ENCODE measurements at places on chromosomes 5 and 9.
A peak's percentile ranks its signal among the peaks of the same experiment; 100 is the strongest.

GRCh38 chr5:135719428-135720063 is 114.9 kb upstream of the SLC25A48 start:
- no peak for DNase-seq

DNA sequence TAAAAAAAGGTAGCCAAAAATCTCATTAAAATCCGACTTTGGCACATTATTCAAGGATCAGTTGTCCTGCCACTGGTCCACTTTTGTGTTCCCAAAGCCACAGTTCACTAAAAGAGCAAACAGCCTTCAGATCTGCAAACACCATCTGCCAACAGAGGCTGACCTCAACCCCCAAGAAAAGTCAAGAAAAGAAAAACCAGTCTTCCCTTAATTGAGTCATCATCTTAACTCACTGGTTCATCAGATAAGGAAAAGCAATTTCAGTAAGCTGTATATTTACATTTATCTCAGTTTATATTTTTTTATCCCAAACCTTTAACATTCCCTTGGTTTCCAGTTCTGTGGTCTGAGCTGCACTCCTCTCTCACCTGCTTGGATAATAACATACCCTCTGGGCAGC is 21.2 kb downstream of the RASEF start:
- no peak for DNase-seq

DNA sequence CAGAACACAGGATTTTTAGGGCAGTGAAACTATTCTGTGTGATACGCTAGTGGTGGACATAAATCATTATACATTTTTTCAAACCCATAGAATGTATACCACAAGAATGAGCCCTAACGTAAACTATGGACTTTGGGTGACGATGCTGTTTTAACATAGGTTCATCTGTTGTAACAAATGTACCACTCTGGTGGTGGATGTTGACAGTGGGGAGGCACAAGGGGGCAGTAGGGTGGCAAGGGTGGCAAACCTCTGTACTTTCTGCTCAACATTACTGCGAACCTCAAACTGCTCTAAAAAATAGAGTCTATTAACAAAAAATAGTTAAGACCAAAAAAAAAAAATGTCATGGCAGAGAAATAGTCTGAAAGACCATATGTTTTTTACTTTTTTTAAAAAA is 9.1 kb upstream of the MVB12B start:
- no peak for DNase-seq

DNA sequence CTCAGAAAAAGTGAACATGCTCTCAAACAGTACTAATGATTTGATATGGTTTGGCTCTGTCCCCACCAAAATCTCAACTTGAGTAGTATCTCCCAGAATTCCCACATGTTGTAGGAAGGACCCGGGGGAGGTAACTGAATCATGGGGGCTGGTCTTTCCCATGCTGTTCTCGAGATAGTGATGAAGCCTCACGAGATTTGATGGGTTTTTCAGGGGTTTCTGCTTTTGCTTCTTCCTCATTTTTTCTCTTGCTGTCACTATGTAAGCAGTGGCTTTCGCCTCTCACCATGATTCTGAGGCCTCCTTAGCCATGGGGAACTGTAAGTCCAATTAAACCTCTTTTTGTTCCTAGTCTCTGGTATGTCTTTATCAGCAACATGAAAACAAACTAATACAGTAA is 401.3 kb downstream of the BNC2 start:
- DNase-seq, result no peak

DNA sequence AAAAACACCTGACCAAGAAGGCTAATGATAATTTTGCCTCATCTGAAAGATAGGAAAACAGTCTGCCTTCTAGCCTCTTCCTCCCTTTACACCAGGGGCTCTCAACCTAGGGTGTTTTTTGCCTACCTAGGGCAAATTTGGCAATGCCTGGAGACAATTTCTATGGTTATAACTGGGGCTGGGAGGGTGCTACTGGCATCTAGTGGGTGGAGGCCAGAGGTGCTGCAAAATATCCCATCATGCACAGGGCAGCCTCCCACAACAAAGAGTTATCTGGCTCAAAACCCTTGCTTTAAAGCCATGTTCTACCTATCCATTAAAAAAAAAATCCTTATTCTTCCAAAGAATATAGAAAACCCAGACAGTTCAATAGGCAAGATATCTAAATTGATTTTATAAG is 45.0 kb upstream of the NR3C1 start:
- no peak for DNase-seq

GRCh38 chr5:55888205-55888604 is 37.0 kb downstream of the IL31RA start:
- no peak for DNase-seq

- DNase-seq, result no peak
Measured at GRCh38 chr5:126335886-126336285, 87.3 kb upstream of the GRAMD2B start.

GRCh38 chr9:91972076-91972626 is 22.1 kb upstream of the ROR2 start:
- no peak for DNase-seq

DNA sequence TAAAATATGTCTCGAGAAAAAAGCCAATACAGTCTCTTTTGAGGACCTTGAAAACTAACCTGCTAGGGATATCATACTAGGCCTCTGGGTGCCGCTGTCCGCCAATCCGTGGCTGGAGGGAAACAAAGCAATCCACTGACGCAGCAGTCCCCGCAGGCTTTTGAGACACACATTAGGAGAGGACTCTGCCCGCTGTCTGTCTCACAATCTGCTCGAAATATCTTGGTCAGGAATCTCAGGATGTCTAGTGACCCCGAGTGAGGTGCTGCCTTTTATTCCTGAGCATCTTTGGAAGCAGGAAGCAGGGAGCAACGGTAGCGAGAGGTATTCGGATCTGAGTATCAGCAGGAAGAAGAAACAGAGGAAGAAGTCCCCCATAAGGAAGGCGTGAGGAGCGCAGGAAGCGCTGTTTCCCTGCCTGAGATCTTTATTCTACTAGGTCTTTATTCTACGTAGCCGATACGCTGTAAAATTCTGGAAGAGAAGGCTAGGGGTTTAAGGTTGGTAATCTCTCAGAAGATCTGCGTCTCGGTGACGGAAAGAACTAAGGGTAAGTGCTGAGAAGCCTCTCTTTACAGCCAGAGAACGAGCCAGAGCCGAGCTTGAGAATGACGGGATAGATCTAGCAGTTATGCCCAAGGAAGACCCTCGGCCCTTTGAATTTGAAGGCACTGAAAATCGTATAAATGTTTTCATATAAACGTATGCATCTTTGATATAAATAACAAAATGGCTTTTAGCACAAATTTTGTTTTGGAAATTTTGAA is 4.0 kb upstream of the PCDHGA1 start:
- peak; percentile 52 for DNase-seq

DNA sequence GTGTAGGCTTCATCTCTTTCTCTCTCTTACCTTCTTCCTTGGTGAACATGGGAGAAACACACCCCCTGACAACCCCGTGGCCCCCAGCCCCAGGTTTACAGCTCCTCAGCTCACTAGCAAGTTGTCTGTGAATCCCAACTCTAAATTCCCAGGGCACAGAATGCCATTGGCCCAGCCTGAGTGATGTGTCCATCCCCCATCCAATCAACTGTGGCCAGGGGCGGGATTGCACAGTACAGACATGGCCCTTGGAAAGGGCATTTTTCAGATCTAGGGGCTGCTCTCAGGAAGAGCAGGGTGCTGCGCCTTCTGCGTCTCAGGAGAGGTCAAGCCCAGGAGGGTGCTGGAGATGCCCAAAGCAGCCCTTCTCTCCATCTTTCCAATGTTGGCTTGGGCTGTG is 48.2 kb upstream of the ASS1 start:
- DNase-seq, result no peak

GRCh38 chr9:97502984-97503861 is 1.8 kb downstream of the TMOD1 start:
- no peak for DNase-seq

- DNase-seq, result peak; percentile 73
Measured at GRCh38 chr9:90458485-90458884, 184.1 kb downstream of the DIRAS2 start.

- no peak for DNase-seq
Measured at GRCh38 chr9:72383978-72384709, 19.1 kb upstream of the ZFAND5 start.

- no peak for DNase-seq
Measured at GRCh38 chr9:127479507-127480081, 28.3 kb downstream of the LRSAM1 start.

- no peak for DNase-seq
Measured at GRCh38 chr5:1733369-1733768, 66.3 kb downstream of the MRPL36 start.

DNA sequence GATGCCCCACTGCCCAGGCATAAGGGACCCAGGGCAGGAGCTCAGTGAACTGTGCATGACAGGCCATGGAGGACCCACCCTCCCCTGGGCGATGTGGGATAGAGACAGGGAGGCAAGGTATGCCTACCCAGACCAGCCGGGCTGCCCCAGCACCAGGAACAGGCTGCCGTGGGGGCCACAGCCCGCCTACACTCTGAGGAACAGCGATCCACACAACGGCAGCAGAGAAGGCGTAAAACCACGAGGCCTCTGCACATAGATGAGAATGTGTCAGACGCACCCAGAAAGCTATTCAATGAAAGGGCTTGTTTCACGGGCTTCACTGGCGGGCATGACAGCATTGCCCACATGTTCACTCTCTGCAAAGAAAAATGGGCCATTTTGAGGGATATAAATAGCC is 49.5 kb downstream of the SEMA4D start:
- DNase-seq, result no peak

- DNase-seq, result no peak
Measured at GRCh38 chr5:176692326-176692725, 45.0 kb downstream of the TSPAN17 start.

DNA sequence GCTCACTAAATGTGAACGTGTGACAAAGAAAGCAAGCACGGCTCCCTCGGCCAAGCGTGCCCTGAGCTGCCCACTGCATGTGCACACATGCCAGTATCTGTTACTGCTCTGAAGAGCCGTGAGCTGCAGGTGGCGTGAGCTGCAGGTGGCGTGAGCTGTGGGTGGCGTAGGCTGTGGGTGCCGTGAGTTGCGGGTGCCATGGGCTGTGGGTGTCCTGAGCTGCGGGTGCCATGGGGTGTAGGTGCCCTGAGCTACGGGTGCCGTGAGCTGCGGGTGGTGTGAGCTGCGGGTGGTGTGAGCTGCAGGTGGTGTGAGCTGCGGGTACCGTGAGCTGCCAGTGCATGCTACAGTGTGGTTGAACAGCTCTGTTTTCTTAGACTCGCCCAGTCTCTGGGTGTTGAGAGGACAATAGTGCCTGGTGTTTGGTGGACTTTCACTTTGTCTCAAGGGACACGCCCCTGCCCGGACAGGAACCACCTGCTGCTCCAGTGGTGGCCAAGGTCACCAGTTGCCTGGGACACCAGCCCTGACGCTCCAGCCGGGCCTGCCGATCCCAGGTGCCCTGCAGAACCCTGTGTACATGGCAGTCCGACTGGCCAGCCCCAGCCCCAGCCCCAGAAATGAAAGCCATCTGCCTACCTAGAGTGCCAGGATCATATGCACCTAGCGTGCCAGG is 6.7 kb downstream of the CCDC187 start:
- peak; percentile 32 for DNase-seq

DNA sequence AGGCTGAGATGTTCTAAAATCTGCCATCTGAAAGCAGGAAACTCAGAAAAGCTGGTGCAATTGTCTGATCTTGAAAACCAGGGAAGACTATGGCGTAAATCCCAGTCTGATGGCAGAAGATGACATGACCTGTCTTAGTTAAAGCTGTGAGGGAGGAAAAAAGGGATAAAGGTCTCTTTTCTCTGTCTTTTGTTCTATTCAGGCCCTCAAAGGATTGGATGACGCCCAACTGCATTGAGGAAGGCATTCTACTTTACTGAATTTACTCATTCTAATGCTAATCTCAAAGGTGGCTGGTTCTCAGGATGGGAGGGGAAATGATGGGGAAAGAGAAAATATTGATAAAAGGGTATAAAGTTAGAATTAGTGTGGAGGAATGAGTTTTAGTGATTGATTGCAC is 312.8 kb upstream of the CTNND2 start:
- no peak for DNase-seq

DNA sequence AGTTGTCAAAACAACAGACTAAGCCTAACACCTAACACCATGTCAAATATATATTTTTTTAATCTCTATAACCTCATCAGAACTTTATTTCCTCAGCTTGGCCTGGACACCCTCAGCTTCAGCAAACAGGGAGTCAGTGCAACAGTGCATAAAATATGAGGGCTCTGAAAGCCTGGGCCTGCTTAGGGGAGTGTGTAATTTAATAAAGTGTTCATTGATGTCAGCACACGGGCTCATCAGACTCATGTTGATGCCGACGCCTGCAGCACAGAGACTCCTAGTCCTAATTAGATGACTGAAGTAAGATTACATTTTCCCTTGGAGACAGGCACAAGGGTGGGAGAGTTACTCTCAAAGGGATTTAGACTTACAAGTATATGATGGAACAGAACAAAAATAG is 37.8 kb downstream of the CDH10 start:
- DNase-seq, result no peak

DNA sequence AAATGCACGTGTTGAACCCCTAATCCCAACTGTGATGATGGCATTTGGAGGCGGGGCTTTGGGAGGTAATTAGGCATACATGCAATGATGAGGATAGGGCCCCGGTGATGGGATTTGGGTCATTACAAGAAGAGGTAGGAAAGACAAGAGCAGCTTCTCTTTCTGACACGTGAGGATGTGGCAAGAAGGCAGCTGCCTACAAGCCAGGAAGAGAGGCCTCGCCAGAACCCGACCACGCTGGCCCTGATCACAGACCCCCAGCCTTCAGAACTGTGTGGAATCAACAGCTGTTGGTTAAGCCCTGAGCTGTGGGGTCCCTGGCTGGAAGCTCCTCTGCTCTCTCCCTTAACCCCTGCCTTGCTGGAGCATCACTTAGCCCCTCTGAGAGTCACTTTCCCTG is 57.5 kb downstream of the COL23A1 start:
- DNase-seq, result no peak

GRCh38 chr5:135332519-135333150 is 66.4 kb downstream of the MACROH2A1 start:
- DNase-seq, result peak; percentile 58

- DNase-seq, result no peak
Measured at GRCh38 chr9:86405926-86406325, 51.7 kb upstream of the TUT7 start.

GRCh38 chr5:175214152-175214551 is 229.8 kb downstream of the DRD1 start:
- DNase-seq, result no peak

DNA sequence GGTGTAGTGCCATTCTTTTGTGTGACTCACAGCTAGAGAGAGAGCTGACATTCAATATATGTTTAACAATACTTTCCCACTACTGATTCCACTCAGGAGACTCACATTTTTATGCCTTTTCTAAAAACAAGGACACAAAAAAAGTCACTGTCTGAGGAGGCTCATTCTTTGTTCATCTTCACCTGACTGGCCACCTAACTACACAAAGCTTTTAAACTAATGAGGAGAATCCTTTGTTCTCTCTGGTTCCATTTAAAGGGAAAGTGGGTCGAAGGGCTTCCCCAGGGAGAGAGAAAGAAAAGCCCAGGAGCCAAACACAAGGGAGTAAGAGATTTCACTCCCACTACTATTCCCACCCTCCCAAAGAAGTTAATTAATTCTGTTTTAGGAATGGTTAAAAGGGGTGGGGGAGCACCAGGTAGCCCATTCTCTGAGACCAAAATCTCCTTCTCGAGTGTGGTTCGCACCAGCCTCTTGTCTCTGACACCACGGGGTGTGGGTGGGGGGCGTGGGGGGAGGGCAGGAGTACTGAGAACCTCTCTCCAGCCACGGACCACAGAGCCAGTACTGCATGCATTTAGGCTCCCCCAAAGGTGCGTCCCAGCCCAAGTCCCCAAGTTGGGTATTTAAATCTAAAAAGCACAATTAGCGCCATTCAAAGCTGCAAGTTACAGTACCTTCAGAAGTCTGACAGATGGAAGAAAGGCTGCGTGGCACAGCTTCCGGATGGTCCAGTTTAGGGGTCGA is 747 bp downstream of the TRPM3 start:
- no peak for DNase-seq

- DNase-seq, result no peak
Measured at GRCh38 chr5:88734983-88735382, 148.0 kb downstream of the MEF2C start.

Measured in SHP77 (cell line).